Hepatic stellate cell (primary cell): ENCODE measurements at places on chromosomes 3 and 15.

DNA sequence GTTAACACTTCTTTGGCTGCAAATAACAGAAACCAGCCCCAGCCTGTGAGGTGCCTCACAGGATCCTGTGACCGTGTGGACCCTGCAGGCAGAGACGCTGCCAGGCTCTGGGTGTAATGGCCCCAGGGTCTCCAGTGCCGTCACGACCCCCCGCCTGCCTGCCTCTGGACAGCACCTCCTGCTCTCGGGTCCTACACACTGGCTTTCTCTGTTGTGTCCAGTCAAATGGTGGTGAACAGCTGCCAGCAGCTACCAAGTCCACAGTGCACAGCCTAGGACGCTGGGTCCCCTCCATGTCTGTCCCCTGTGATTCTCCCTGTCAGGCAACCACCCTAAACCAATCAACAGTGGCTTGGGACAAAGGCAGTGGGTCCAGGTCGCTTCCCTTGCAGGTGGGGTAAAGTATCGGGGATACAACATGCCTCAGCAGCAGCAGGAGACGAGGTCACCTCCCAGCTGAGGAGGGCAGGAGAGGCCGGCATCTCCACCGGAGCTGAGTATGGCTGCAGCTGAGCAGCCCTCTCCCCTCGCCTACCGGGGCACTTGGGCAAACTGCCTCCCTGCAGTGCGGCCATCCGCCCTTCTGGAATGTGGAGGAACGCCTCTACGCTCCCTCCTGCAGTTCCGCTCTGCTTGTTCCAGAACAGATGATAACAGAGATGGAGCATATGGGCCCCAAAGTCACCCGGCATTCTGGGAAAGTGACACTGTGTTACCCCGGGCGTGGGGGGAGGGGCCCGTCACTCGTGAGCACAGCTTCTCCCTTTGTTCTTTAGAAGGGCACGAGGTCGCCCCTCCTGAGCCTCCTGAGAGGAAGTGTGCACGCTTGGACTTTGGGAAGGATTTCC, 21.1 kb upstream of the SKOR1 start:
- DNase-seq, result no peak

- DNase-seq, result no peak
Observed at GRCh38 chr15:20295238-20295811, 246.3 kb downstream of the GOLGA6L6 start.

- DNase-seq, result no peak
Observed at GRCh38 chr15:78179906-78180305, 30.7 kb downstream of the IDH3A start.

GRCh38 chr3:64268926-64269325, 43.7 kb upstream of the PRICKLE2 start:
- DNase-seq, result no peak

DNA sequence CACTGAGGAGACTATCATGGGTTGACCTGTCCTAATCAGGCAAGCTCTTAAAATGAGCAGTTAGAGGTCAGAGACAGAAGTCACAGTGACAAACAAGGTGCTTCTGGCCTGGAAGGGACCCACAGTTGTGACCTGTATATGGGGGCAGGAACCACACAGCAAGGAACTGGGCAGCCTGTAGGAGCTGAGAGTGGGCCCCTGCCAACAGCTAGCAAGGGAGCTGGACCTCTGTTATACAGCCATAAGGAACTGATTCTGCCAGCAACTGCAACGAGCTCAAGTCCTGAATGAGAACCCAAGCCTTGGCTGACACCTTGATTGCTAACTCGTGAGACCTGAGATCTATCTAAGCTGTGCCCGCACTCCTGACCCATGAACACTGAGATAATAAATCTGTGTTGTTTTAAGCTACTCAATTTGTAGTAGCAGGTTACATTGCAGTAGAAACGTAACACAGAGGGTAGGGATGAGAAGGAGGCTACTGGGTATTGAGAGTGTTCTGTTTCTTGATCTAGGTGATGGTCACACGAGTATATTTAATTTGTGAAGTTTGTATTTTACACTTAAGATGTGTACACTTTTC, 44.5 kb upstream of the MAGI1 start:
- DNase-seq, result no peak

DNA sequence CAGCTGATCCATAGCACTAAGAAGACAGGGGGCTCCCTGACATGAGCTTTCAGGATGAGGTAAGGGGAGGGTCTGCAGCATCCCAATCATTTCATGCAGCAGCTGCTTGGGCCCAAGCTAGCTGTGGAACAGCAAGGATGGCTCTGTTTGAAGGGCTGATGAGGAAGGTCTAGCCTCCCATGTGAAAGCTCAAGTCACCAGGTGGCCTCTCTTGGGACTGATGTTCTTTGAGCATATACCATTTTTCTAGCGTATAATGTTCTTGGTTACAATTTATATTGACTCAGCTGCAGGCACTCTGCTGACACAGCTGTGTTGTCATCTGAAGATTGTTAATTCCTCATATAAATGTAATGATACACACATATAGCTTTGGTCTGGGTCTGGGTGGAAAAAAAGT, 87.0 kb downstream of the CD200R1L start:
- DNase-seq, result no peak

- no peak for DNase-seq
Observed at GRCh38 chr15:65902373-65902772, 33.1 kb downstream of the RAB11A start.

DNA sequence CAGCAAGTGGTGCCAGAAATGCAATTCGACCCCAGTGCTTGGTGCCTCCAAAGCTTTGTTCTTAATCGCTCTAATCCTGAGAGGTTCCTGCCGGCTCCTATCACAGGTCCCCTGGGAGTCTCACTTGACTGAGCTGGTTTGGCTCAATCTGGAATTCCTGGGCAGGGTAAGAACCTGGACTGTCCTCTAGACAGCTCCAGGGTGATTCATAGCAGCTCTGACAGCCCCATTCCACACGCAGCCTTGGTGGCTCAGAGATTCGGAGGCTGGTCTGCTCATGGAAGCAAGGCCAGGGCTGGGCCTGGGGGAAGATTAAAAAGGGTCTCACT, 37.9 kb downstream of the MYO5C start:
- peak; percentile 93 for DNase-seq

DNA sequence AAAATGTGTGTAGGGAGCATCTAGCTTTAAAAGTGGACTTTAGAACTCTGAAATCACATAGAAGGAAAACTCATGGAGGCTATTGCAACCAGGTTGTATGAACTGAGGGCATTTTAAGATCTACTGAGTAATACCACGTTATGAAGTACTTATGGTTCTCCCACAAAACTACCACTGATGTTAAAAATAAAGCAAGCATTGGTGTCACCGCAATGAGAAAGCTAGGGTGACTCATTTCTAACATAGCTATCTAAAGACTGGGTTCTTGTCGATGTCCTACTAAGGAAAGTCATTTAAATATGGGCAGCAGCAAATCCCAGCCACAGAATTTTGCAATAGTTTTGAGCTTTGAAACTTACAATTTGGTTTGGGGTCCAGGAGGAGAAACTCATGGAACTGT, 584.8 kb downstream of the DIPK2A start:
- no peak for DNase-seq

- no peak for DNase-seq
Observed at GRCh38 chr3:143060906-143061305, 58.7 kb upstream of the CHST2 start.

- no peak for DNase-seq
Observed at GRCh38 chr3:198081421-198081844, 121.4 kb downstream of the LMLN start.

DNA sequence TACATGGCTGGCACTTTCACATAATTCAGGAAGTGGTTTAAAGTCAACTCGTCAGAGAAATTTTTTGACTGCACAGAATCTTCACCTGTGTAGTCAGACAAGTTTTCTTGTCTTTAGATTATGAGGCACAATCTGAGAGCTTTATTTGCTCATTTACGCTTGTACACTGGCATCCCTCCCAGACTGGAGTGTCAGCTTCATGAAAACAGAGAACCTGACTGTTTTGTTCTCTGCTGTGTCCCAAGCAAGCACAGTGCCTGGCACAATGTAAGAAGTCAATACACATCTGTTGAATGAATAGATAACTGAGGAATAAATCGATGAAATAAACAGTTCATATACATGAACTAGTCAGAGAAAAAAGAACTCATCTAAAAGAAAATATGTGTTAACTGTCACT, 846.1 kb upstream of the CFAP20DC start:
- DNase-seq, result no peak

DNA sequence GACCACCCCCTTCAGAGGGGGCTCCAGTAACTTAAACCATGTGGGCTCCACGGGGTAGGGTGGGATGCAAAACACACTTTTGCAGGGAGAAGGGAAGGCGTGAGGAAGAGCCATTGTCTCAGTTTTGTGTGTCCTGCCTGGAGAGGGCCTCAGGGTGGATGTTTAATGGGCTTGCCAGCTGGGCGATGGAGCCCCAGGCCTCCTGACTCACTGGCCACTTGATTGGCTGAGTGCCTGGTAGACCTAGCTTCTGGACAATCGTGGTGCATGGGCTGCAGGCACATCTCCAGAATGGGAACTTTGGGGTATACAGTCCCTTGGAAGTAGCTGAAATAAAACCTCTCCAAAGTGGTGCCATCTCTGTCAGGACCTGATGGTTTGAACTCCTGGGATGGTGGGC, 118.3 kb upstream of the MRPS22 start:
- DNase-seq, result no peak

DNA sequence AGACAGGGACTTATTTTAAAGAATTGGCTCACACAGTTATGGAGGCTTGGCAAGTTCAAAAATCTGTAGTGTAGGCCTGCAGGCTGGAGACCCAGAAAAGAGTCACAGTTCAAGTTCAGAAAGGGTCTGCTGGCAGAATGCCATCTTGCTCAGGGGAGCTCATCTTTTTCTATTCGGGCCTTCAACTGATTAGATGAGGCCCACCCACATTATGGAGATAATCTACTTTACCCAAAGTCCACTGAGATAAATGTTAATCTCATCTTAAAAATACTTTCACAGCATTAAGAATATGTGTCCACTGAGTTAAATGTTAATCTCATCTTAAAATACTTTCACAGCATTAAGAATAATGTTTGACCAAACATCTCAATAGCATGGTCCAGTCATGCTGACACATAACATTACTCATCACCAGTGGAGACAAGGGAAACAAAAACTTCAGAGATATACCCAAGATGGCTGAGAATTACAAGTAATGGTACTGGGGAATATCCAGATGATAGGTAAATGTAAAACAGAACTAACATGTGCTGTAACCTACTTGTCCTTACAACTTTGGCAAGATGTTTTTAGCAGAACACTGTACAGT, 74.3 kb upstream of the STAC start:
- DNase-seq, result no peak

DNA sequence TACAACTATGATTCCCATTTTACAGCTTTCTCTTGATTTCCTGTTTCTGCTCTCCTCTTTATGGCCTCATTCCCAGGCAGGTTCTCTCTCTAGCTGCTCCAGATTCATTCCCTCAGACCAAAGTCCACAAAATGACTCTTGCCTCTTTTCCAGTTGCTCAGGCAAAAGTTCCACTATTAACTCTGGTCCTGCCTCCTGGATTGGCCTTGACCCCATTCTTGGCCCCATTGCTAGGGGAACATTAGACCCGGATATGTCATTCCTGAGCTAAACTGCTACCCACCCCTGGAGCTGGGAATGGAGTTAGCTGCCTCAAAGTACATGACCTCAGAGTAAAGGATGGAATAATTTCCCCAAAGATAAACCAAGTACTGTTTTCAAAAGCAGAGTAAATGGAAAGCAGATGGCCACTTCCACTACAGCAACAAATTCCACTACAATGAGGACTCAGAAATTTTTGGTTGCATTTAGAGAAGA, 73.0 kb upstream of the GAP43 start:
- DNase-seq, result no peak

DNA sequence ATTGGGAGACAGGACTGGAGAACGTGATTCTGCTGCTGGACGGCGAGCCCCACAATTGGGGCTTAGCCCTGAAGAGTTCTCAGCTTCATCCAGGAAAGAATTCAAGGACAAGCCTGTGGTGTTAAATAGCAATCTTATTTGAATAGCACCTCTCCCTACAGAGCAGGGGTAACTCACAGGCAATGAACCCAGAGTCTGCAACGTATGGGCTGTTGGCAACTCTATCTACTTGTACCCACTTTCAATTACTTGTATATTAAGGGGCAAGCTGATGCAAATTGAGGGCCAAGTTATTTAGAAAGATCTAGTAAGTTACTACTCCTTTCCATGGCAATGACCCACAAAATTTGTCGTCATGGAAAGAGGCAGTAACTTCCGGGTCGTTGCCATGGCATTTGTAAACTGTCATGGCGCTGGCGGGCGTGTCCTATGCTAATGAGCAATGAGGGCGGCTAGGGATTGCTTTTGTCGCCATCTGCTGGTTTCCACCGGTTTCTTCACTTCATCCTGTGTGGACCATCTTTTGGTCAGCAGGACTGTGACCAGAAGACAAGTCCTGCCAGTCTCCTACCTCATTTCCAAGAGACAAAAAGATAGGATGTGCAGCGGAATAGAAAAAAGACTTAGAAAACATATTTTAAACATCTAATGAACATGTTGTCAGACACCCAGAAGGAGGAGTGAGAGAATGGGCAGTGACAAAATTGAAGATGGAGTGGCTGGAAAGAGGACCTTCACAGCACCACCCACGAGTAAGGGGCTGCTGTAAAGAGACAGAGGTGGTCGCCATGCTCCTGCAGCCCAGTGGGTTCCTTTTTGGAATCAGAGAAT, 45.8 kb upstream of the SH3BP5 start:
- DNase-seq, result peak; percentile 49

- no peak for DNase-seq
Observed at GRCh38 chr3:190173426-190173825, 52.7 kb upstream of the P3H2 start.

DNA sequence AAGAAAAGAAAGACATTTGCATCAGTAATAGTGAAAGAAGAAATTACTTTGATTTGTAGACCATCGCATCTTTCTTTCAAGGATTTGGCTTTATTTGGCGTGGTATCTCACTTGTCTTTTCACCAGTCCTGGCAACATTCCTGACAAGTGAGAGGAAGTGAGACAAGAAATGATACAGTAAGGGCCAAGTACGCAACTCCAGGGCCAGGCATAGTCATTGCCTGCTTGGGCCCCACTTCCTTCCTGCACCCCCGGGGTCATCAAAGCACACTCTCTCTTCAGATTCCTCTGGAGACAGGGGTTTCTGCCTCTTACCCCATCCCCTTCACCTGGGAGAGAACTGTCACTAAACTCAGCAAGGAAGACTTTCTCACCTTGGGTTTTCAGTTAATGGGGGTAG, 55.1 kb downstream of the CD47 start:
- DNase-seq, result no peak

DNA sequence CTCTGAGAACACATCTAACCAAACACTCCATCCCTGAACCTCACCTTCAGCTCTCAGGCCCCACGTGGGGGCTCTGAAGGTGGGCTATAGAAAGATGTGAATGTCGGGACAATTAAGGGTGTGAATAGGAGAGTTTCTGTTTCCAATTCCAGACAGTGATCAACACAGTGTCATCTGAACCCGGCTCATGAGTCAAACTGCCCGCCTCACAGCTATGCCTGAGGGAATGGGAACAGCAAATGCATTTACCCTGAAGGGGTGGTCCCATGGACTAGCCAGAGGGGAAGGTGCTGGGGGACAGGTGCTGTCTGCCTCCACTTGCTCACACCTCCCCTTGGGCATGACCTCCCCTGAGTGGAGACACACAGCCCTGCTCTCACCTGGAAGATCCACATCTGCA, 6.3 kb downstream of the RTP2 start:
- DNase-seq, result no peak
